Bone marrow (tissue), 2 donors: ENCODE measurements at places on chromosomes 3 and 15.

DNA sequence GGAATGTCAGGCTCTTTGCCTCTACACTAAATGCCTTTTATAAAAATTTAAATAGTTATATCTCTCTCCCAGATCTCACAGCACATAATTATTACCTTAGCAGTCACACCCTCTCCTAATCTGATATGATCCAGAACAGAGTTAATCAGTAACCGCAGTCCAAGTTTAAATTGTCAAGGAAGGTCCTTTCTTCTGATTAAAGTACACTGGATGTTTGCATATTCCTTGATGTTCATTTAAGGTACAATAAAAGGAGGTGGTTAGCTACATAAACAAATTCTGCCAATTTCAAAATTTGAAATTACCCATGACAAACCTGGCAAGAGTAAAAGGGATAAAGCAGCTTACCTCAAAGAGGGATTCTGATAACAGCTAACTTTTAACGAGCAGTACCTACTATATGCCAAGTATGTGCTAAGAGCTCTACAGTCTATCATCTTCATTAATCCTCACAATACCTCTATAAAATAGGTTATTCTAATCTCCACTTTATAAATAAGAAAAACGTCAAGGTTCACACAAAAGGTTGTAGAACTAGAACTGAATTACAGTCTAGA, 4.3 kb downstream of the GOLIM4 start:
- no peak for DNase-seq

DNA sequence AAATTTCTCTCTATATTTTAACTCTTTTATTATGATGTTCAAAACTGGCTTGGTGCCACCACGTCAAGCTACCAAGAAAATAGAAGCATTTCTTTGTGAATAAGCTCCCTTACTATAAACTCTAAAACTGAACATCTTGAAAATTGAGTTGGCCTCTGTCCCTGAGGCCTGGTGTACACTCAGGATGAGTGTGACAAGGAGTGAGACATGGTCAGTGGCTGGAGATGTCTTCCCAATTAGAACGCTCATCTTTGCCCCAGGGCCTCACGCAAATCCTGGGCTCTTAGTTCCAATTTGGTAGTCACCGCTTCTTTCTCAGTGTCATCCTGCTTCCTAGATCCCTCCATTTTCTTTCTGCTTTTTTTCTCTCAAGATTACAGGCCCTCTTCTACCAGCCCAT, 26.2 kb downstream of the SLC2A2 start:
- DNase-seq = no peak

- no peak for DNase-seq
Measured at GRCh38 chr3:119751423-119751822, 30.5 kb upstream of the NR1I2 start.

GRCh38 chr15:89486726-89487050, 9.7 kb downstream of the RHCG start:
- no peak for DNase-seq

GRCh38 chr15:54559405-54560069, 581.3 kb downstream of the UNC13C start:
- no peak for DNase-seq

DNA sequence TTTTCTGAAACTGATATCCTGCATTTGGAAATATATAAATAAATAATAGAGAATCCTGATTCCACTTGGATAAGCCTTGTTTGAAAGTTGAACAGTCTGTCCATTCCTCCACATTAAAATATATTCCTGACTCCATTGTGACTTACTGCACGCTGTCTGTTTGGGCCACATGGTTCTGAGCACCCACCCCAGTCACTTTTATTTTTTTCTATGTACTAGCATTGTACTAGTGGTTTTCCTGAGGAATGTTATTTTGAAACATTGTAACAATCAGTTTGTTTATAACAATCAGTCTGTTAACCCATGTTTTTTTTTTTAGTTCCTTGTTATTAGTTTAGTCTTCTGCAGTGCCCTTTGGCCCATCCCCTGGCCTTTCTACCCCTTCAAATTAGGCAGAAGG, 87.4 kb upstream of the CCNL1 start:
- DNase-seq = no peak

DNA sequence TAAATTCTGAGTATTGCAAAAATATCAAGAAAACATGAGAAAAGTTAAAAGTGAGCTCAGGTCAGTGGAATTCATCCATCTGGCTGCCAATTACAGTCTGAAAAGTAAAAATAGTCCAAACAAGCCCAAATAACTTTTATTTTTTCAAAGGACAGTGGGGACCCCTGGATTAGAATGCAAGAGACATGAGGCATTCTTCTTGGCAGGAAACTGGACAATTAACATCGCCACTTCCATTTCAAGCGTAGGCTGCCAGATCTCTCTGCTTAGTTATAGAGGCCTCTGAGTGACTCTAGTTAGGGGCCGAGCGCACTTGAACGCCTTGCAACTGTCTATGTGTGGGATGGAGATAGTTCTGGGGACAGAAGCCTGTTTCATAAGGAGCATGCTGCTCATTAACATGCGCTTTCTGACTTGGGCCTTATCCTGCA, 189.1 kb downstream of the GHSR start:
- DNase-seq = no peak

DNA sequence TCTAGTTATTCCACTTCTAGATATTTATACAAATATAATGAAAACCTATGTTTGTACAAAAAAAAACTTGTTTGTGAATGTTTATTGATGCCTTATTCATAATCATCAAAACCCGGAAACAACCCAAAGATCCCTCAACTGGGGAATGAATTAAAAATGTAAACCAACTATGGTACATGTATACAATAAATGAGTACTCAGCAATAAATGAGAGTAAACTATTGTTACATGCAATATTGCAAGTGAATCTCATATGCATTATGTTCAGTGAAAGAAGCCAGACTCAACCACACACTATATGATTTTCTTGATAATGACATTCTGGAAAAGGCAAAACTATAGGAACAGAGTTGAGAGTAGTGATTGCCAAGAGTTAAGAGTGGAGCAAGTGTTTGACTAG, 12.3 kb downstream of the ZNF860 start:
- no peak for DNase-seq

GRCh38 chr15:80561500-80561899, 133.6 kb upstream of the ABHD17C start:
- DNase-seq = no peak

- no peak for DNase-seq
Measured at GRCh38 chr3:154040283-154040682, 80.9 kb upstream of the ARHGEF26 start.

- DNase-seq = no peak
Measured at GRCh38 chr15:85525755-85526154, 145.4 kb downstream of the AKAP13 start.
